Activated CD4-positive, CD25-positive, alpha-beta regulatory T cell treated with anti-CD3 and anti-CD28 coated beads, Interleukin-2, amount 50 U/mL, for 72 hours (primary cell): ENCODE measurements at places on chromosomes 6 and 20.

- no peak for DNase-seq
Measured at GRCh38 chr6:33584700-33585402, 4.8 kb upstream of the BAK1 start.

- DNase-seq = no peak
Measured at GRCh38 chr6:56143796-56144195, 103.6 kb downstream of the COL21A1 start.

- DNase-seq = no peak
Measured at GRCh38 chr6:158502263-158502950, 57.5 kb upstream of the TMEM181 start.

DNA sequence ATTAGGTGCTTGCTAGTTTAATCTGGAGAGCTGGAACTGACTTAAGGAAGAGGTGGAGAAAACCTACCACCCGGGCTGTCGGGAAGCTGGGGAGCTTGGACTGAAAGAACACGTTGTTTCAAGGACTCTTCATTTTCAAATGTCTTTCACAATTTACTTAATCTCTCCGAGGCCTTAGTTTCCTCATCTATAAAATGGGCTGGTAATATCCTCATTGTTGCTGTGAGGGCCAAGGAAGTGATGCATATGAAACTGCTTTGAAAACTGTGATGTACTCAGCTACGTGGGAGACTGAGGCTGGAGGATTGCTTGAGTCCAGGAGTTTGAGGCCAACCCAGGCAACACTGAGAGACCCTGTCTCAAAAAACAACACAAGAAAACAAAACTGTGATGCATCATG is 36.7 kb upstream of the NKX2-2 start:
- DNase-seq = no peak

GRCh38 chr6:142384519-142385254 is 82.9 kb downstream of the ADGRG6 start:
- DNase-seq = no peak

DNA sequence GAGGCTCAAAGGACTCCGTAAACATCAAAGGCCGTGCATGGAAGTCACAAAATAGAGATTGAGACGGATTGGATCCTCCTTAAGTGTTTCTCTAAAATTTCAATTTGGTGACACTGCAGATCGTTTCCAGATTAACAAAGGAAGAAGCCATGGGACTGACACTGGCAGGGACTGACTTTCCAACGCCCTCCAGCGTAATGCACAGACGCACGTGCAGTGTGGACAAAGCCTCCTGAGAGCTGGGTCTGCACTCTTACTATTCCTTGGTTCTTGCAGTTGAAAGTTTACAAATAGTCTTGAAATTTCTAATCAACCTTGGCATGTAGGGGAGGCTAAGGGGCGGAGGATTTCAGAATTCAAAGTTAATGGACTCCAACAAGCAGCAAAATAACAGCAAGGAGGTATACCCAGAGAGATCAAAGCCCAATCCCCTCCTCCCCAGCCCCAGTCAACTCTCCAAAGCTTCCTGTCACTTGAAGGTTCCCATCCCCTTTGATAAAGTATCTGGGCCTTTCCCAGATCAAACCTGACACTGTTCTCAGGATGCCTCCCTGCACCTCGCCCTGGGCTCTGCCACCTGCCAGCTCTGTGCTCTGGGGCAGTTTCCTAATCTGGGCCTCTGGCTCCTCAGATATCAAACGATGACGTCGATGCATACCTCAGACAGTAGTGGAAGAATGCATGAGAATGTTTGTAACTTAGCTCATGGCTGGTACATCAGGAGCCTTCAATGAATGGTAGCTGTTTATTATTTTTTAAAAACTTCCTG is 106.5 kb upstream of the TRAF3IP2 start:
- DNase-seq = no peak
